Renal pelvis (tissue), 12 donors: ENCODE measurements at places on chromosomes 13 and 19.

GRCh38 chr13:51804295-51805172, 571 bp upstream of the DHRS12 start:
- no peak for DNase-seq

GRCh38 chr13:93776936-93777335, 550.3 kb downstream of the GPC6 start:
- DNase-seq, result no peak

GRCh38 chr19:34320277-34320676, 44.7 kb upstream of the GPI start:
- DNase-seq, result no peak

DNA sequence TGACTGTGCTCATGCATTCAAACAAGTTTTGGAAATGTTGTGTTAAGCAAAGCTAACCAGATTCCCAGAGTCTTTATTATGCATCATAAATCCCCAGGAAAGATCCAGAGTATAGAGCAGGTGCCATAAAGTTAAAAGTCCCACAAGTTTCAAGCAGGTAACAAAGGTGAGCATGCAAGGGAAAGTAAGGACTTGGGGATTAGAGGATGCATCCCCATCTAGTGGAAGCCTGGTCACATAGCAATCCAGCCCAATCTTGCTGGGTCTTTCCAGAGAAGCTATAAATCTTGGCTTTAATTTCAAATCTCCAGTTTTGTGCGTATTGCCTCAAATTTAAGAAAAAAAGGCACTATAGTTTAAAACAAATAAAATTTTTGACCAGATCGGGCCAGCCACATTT, 72.7 kb downstream of the ZNF254 start:
- DNase-seq, result peak; percentile 14

DNA sequence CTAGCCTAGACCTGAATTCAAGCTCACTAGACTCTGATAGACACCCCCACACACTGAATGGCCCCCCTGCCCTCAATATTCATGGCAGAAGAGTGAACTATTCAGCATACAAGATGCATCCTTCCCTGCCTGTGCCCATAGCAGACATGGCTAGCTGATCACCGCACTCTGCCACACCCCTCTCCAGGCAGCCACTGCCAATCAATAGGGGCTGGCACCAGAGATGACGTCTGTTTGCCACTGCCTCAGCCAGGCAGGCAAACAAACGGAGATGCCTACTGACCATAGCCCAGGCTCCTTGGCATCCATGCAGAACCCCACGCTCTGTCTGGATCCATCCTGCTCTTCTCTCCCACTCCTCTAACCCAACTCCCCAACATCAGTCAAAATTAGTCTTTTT, 13.8 kb upstream of the NPAS1 start:
- no peak for DNase-seq

DNA sequence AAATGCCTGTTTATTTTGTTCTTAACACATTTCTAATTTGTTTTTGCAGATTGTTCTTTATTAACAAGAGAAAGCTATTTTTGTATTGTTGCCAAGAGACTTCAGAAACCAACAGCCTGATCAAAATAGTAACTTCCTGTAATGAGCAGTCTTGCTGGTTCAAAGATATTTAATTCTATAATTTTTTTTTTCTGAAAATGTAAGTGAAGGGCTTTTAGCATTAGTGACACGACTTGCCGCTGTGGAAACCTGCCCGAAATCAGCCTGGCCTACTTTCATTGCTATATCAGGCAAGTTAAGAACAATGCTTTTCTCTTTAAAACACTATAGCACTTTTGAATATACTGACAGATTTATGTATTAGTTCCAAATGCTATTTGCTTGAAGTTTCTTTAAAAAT, 374.3 kb downstream of the EFNB2 start:
- no peak for DNase-seq

DNA sequence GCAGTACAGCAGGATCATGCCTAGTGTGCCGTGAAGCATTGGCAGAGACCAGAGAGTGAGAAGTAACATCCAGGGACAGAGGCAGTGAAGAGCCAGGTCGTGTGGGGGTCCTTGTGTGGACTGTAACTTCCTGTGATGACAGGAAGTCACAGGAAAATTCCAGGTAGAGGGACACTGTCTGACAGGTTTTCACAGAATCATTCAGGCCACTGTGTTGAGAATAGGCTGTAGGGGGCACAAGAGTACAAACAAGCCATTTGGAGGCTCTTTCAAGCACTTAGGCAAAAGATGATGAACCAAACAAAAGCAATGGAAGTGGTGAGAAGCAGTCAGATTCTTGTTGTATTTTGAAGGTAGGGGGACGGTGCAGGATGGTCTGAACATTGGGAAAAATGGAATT, 46.4 kb downstream of the N4BP2L1 start:
- DNase-seq, result peak; percentile 7

DNA sequence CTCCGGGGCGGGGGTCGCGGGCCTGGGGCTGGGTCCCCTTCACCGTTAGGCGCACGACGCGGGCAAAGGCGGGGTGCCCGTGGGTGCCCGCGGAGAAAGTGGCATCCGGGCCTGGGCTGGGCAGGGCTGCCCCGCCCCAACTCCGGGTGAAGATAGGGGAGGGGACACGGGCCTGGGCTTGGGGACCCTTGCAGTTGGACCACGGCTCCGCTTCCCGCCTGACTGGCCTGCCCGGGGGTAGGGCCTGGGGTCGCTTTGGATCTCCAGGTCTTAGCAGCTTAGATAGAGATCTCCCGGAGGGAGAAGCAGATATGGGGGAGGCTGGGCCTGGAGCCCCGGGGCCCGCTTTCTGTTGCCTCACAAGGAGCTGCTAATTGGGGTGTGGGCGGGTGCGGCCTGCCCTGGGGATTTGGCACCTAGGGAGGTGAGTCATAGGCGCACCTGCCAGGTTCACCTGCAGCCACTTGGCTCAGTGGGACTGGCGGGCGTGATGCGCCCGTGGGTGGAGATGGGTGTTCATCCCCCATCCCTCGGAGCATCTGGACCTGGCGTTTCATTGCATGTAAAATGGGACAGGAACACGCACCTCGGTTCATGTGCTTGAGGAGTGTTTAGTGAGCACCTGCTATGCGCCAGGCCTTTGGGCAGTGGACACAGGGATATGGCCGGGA, 585 bp downstream of the MAP1S start:
- peak; percentile 16 for DNase-seq

GRCh38 chr13:109875746-109876145, 89.4 kb upstream of the IRS2 start:
- DNase-seq, result no peak

DNA sequence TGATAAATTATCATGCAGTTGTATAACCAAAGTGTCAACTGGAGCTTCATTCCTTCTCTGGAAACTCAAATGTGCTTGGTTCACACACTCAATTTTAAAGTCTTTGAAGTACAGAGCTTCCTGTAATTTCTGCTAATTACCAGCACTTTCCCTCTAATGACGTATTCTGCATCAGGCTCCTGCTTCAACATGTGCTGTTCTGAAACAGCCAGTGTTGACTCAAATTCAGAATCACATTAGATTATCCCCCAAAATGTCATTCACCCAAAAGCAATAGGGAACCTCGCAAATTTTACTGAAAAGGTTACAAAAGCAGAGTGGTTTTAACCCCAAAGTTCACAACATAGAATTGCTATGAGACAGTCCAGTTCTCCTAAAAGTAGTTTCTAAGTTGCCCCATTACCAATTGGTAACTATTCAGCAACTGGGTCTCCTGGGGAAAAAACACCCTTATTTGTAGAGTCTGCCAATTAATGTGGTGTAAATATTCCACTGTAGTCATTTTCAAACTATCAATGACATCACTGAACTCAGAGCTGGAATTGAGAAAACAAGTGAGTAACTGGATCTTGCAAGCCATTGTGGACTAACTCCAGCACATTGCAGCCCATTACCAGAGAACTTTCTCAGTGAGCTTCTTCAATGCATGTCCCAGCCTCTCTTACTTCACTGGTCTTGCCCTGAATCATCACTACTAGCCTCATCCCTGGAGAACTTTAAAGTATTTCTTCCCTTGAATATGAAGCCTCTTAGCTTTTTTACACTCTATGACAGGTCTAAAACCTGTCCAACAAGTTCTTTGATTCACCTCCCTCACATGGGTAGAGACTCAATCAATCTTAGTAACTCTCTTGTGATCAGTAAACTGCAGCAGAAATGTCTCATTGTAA, 955.4 kb downstream of the EFNB2 start:
- DNase-seq, result no peak

DNA sequence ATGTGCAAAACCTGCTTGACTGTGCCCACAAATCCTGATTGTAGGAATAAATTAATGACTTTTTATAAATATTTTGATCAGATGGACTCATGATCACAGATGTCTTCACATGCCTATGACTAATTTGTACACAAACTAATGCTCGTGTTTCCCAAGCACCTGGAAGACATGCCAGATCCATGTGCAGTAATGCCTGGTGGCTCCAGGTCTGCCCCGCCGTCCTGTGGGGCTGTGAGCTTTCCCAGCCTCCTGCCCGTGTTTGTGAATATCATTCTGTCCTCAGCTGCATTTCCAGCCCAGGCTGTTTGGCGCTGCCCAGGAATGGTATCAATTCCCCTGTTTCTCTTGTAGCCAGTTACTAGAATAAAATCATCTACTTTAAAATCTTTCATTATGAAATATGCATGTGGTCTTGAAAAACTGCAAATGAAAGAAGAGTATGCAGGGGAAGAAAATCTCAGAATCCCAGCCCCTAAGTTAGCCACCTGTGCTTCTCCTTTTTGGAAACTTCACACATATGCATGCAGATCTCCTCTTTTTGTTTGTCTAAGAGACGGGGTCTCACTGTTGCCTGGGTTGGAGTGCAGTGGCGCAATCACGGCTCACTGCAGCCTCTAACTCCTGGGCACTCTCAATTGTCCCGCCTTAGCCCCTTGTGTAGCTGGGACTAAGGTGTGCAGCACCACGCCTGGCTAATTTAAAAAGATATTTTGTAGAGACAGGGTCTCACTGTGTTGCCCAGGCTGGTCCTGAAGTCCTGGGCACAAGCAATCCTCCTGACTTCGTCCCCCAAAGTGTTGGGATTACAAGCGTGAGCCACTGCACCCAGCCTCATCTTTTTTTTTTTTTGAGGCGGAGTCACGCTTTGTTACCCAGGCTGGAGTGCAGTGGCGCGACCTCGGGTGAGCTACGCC, 6.2 kb downstream of the RPL28 start:
- no peak for DNase-seq

GRCh38 chr19:56191115-56191514, 6.5 kb downstream of the ZSCAN5B start:
- no peak for DNase-seq

DNA sequence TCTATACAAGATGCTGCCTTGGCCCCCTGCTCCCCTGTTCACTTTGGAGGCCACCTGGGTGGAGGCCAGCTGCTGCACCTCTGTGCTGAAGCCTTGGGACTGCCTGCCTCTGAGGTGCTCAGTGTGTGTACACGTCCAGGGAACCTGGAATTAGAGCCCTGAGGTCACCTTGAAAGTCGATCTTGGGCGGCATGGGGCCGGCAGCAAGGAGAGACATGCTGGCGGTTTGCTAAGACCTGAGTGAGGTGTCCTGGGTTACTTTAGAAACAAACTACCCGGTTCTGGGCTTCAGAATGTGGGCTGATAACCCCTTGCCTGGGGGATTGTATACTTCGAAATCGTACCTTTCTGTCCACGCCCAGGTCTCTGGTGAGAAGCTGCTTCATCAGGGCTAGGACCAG, 25.5 kb downstream of the TSSK6 start:
- DNase-seq, result no peak

- no peak for DNase-seq
Measured at GRCh38 chr13:109785141-109785891, 1.1 kb downstream of the IRS2 start.

DNA sequence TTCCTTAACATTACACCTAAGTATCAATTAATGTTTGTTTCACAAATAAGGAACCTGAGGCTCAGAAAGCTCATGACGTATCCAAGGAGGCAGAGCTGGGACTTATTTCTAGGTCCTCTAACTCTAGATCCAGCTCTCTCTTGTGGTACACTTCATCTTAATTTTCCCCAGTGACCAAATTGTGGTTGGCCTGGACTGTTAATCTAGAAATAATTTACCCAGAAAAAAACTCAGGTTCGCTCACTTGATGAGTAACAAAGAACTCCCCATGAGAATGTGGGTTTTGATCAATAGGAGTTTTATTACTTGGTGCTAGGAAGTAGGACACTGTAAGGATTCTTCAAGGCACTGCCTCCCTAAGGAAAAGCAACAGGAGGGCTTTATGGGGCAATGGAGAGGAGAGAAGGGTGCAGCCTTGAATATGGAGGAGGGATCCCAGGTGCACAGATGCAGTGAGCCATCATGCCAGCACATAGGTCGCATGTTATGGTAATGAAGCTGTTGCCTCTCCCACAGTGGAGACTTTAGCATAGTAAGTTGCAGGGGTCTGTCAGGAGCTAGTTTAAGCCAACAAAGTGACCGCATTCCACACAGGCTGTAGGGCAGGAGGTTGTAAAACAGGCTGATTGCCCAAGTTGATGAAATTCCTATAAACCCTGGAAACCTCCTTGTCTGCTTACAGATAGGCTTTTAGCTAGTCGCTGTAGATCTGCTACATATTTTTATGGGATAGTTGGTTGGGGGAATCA, 14.7 kb downstream of the RAP2A start:
- DNase-seq, result no peak

GRCh38 chr13:94123557-94123956, 355.9 kb downstream of the DCT start:
- no peak for DNase-seq

- DNase-seq, result peak; percentile 66
Measured at GRCh38 chr13:100100115-100100879, 11.4 kb downstream of the PCCA start.

- no peak for DNase-seq
Measured at GRCh38 chr13:19321222-19321621, 139.6 kb upstream of the TUBA3C start.

- DNase-seq, result no peak
Measured at GRCh38 chr13:94163535-94163934, 315.9 kb downstream of the DCT start.

DNA sequence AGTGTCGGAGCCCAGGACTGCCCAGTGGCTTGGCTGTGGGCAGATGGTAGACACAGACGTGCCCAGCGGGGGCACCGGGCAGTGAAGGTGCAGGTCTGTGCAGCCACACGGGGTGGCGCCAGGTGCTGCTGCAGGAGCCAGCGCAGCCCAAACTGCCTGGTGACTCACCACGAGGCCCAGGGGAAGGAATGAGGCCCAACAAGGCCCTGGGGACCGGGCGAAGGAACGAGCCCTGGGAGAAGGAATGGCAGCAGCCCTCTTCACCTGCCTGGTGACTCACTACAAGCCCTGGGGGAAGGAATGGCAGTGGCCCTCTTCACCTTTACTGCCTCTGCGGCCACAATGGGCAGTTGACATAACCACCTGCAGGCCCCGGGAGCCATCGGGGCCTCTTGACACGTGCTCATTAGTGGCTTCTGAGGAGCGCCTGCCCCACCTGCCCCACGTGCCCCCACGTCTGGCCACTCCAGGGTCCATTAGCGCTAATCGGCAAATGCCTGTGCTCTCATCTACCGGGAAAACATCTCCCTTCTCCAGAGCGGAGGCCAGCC, 9.3 kb downstream of the MED16 start:
- DNase-seq, result no peak

- DNase-seq, result peak; percentile 72
Measured at GRCh38 chr19:13091400-13092157, 11.1 kb downstream of the LYL1 start.
